ENCODE measurements at places on chromosomes 7 and 10.

GRCh38 chr7:15863951-15864625 lies 177.6 kb upstream of the MEOX2 start:
- DNase-seq, result no peak

GRCh38 chr10:91681361-91682276 lies 48.7 kb upstream of the PPP1R3C start:
- DNase-seq, result no peak

GRCh38 chr7:1532456-1533254 lies 2.2 kb downstream of the MAFK start:
- DNase-seq, result peak; percentile 33

GRCh38 chr7:1274121-1274875 lies 41.6 kb downstream of the UNCX start:
- no peak for DNase-seq

GRCh38 chr10:90587081-90587491 lies 270.8 kb downstream of the HTR7 start:
- DNase-seq, result no peak

GRCh38 chr7:93409324-93409723 lies 165.2 kb downstream of the CALCR start:
- no peak for DNase-seq
